ENCODE measurements at places on chromosomes 2 and 18.

DNA sequence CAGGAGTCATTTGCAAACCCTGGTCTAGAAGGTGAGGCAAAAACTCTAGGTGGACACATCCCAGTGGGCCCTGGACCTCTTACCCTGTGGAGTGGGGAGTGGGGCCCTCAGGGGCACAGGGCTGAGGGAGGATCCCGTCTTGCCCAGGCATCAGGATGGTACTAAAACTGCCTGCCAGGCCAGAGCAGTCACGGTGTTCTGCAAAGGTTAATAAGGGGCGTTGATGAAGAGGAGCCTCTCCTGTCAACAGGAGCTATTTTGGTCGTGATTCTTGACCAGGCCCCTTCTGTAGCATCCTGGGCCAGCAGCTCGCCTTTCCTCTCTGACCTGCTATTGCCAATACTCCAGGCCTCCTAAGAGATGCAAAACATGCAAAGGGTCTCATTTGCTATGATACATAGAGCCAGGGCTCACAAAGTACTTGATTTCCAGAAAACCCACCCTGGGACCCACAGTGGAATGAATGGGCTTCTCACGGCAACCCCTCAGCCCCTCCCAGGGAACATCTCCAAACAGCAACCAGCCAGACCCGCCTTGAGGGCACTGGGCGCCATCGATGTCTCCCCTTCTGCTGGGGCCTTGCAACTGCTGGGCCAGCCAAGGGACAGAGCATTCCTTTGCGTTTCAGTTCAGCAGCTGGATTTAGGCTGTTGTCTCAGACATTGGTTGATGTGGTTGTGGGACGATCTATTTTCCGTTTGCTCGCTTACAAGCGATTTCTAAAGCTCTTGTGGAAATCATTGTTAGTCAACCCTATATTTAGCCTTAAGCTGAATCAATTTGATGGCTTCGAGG, 111.1 kb downstream of the PDCL3 start:
- DNase-seq = no peak

DNA sequence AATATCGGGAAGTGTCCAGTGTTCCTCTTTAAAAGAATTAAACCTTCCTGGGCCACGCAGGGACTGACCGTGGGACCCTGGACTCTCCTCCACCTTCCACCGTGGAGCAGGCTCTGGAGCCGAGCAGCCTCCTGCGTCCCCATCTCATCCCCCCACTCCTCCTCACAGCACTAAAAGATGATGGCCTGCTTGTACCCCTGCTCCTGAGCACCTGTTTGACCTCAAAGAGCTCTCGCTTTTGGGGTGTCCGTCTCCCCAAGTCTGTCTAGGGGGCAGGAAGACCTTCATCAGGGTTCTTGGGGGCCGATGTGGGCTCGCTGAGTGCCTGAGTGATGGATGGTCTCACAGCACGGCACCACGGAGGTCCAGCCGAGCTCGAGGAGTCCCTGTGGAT, 1.2 kb upstream of the SDC1 start:
- no peak for DNase-seq

DNA sequence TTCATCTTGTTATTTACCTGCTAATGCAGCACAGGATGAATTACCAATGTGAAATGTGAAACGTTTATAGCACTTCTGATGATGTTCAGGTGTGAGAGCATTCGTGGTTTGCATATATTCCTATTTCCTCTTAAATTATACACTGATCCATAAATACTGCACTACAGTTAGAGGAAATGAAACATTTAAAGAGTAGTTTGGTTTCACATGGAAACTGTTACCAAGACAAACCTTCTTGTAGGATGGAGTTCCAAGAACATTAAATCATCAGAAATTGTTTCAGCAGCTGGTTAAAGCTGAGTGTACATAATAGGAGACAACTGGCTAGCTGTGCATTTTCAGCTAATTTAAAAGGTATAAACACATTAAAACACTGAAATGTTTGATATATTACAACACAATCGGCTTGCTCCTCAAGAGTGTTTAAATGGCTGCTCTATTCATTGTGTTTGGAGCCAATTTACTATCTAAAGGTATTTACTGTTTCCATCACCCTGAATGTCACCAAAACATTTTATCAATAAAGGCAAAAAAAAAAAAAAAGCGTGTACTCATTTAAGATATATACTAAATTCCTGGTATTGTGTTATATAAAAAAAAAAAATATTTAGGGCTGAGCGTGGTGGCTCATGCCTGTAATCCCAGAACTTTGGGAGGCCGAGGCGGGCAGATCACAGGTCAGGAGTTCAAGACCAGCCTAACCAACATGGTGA, 100.6 kb downstream of the DYM start:
- no peak for DNase-seq

DNA sequence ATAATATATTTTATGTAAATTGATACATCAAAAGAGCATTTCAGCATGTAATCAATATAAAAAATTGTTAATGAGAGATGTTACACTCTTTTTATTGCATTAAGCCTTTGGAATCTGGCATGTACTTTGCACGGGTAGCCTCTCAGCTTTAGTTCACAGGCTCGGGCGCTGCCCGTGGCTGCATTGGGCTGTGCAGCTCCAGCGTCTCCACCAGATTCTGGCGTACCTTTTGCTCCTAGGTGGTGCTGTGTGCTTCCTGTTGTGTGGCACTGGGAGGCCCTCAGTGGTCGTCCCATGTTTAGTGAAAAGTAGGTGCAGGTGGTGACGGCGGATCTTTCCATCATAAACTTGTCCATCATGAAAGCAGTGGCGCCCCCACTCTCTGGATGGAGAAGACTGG, 24.4 kb downstream of the LRRFIP1 start:
- DNase-seq = no peak

- no peak for DNase-seq
Observed at GRCh38 chr2:144515099-144515695, 4.7 kb downstream of the ZEB2 start.

DNA sequence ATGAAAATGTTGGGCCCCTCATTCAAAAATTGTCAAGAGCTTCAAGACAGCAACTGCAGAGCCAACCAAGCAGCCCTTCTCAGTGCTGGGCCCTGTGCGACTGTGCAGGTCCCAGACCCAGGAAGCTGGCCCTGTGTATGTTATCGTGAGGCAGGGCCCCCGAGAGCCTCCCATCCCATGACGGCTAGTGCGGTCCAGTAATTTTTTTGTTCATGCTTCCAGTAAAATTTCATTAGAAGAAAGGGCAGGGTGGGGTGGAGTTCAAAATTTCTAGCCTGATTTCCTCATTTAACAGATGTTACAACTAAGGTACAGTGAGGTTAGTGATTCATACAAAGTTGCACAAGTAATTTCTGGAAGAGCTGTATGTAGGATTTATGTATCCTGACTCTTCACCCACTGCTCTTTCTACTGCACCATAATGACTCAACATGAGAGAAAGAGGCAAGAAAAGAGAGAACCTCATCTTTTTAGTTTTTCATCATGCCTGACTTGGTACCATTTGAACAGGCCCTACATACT, 105.5 kb downstream of the ZEB2 start:
- no peak for DNase-seq

DNA sequence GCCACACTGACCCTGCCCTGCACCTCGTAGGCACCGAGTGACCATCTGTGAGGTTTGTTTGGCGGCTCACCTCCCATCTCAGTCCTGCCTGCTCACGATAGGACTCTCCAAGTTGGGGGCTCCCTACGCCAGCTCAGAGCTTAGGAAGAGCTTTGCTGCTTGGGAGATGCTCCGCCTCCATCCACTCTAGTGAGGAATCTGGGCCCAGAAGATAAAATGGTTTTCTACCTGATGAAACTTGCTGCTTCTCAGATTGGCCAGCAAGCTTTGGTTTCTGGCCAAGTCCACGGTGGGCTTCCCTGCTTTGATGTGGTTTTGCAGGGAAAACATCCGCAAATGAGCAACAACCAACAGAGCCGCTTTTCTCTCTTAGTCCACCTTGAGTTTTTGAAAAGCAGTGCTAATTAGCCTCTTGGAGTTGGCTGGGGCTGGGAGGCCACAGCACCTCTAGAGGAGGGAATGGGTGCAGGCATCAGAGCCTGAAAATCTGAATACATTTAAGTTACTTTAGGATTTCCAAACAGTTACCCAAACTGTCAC, 42.2 kb downstream of the THNSL2 start:
- no peak for DNase-seq

DNA sequence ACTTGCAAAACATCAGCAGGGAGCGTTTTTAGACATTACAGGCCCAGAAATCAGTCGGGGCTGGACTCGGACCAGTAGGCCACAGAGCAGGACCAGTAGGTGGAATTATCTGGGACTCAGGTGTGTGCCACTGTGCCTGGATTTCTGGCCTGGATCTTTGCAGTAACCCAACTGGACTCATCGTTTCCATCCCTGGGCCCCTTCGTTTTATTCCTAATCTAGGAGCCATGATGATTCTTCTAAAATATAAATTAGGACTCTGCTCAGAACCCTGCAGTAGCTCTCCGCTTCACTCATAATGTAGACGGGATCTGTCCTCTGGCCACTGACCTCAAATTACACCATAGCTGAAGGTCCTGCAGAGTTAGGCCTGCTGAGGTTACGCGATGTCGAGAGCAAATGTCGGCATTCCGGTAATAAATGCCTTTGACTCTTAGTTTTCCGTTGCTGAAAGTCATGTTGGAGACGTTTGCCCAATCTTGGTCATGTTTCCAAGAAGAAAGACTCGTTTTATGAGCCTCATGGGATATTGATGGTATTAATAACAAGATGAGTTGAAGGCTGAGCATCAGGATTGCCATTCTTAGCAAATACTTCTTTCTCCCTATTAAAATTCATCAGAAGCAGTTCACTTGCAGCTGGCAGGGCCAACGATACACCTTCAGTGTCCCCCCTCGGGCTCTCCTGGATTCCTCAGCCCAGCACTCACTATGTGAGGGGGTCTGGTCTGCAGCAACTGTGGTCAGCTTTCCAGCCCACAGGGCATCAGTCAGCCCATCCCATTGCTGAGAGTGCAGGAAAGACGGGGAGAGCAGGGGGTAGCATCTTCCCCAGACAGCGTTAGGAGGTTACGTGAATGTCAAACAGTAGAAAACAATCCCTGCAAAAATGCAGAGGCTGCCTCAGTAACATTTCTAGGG, 39.9 kb upstream of the KLF11 start:
- no peak for DNase-seq

- no peak for DNase-seq
Observed at GRCh38 chr2:33208400-33208799, 261.6 kb downstream of the LTBP1 start.

- no peak for DNase-seq
Observed at GRCh38 chr18:52679354-52679753, 339.4 kb downstream of the DCC start.

DNA sequence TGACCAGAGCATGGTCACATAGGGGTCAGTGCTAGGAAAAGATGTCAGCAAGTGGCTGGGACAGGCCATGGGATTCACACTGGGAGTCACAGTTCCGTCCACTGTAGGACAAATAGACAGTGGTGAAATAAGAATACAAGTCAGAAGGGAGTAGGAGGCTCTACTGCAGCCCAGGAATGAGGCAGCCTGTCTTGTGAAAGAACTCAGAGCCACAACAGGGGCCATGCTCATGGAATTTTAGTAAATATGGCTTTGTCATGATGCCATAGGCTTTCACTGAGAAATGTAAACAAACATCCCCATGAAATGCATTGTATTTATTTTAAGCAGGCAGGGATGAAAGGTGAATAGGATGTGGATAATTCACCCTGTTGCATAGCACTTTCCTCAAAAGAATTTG, 504.3 kb downstream of the SOX11 start:
- no peak for DNase-seq

DNA sequence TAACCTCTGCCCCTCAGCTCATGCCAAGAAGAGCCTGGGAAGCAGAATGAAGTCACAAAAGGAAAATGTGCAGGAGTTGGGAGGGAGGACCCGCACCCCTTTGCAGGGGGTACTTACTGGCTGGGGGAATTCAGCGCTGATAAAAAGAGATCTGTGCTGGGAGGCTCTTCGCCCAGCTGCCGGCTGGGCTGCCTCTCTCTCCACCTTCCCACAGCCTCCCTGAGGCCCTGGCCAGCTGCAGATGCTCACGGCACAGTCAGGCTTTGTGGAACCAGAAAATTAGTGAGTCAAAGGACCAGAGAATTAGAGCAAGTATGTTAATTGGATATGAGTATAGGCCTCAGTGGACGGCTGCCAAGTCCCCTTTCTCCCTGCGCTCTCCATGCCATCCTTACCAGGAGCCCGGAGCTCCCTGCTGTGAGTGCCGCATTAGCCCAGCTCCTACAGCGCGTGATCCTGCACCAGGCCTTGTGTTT, 181.7 kb upstream of the SH3BP4 start:
- DNase-seq = no peak

DNA sequence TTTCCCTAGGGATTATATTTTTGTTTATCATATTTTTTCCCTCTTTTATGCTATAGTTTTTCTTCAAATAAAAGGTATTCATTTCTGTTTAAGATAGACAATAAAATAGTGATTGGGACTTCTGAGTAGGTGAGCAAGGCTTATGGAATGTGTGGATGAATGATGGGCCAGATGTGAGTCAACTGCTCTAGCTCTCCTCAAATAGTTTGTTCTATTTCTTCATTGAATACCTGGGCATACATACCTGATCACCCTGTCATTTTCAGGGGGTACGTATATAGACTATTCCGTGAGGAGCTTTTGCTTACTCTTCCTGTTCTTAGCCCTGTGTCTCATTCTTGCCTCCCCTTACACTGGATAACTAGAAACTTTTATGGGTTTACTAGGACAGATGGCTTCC, 41.9 kb downstream of the BABAM2 start:
- no peak for DNase-seq

- no peak for DNase-seq
Observed at GRCh38 chr2:149885468-149885867, 297.9 kb upstream of the MMADHC start.

DNA sequence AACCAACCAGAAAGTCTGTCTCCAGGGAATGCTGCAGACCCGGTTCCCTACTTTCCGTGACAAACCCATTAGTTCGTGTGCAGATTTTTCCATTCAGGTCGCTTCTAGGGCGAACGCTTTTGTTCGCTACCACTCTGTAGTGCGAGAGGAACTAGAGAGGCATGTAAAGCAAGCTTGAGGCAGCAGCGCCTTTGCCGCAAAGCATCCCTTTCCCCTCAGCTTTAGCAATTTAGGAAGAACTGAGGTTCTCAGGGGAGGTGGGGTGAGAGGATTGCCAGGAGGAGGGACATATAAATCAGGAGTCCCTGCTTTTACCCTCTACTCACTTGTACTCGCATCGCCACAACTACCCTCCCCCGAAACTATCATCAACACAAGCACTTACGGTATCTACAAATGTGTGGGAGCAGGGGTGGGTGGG, 748 bp upstream of the ZNF804A start:
- no peak for DNase-seq

- DNase-seq = no peak
Observed at GRCh38 chr2:221077251-221077650, 494.9 kb downstream of the EPHA4 start.

GRCh38 chr18:36467614-36468013, 170.1 kb downstream of the FHOD3 start:
- no peak for DNase-seq

- DNase-seq = no peak
Observed at GRCh38 chr18:58279504-58280175, 235.6 kb downstream of the NEDD4L start.

GRCh38 chr2:195471163-195471562, 185.9 kb upstream of the SLC39A10 start:
- DNase-seq = no peak

DNA sequence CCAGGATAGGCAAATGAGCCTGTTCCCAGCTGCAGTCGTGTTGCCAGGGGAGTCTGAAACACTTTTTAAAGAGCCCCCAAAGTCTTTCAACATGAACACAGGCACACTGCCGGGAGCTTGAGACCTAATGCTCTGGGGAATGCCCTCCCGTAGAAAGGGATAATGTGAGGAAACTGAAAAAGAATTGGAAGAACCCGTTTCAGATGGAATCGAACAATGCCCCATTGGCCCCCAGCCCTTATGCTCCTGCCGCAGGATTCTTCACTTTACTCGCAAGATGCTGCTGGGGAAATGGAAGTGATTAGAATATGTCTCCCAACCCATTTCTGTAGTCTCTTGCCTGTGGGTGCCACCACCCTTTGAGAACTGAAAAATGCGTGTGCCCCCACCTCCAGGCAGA, 136.3 kb upstream of the GATA6 start:
- DNase-seq = no peak
